ENCODE measurements at places on chromosomes 2 and 18.

- DNase-seq: no peak
Measured at GRCh38 chr2:163205589-163206254, 367.2 kb upstream of the KCNH7 start.

DNA sequence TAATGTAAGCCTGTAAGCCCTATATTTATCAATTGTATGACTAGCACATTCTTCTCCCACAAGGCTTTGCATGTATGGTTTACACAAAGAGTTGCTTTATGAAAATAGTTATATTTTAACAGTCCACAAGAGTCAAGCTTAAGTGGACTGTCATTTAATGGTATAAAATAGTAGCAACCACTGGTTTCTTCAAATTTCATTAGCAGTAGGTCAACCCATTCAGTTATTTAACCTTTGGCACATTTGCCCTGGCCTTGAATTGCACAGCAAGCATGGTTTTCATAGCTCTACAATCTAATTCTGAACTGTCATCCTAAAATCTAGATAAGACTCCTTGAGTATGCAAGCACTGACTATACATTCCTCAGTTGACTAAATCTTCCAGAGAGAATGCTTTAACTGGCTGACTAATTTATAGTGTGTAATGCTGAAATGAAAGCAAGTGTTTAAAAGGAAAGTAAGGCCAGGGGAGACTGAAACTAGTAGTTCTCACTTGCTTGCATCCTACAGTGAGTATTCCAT lies 1.8 kb downstream of the DPP4 start:
- no peak for DNase-seq

- DNase-seq: no peak
Measured at GRCh38 chr2:189553504-189554088, 27.0 kb downstream of the SLC40A1 start.

DNA sequence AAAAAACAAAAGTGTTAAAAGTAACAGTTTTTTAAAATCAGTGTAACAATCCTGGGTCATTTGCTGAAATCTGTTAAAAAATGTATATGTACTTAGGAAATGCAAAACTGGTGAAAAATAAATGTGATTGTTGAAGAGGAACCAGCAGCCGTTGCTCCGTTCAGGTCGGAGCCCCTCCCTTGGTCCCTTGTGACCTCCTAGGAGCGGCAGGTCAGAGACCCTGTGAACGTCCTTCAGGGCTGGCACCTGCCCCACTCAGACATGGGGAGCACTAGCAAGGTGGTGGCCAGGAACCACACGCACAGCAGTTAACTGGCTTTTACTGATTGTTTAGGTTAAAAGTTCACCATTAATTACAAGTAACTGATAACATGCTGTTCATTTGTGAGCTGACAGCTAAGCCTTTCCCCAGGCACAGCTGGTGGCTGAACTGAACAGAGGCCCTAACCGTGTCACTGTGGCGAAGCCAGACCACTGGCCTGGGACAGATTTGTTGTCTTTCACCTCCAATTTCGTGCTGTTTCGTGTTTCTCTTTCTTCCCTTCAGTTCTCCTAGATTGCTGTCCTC lies 159.2 kb upstream of the ALKAL2 start:
- no peak for DNase-seq

GRCh38 chr2:126906781-126907180 lies 8.1 kb downstream of the TEX51 start:
- peak; percentile 51 for DNase-seq

GRCh38 chr2:24490181-24490689 lies 819 bp upstream of the NCOA1 start:
- DNase-seq: no peak

GRCh38 chr2:180494286-180494685 lies 486.1 kb upstream of the UBE2E3 start:
- no peak for DNase-seq

DNA sequence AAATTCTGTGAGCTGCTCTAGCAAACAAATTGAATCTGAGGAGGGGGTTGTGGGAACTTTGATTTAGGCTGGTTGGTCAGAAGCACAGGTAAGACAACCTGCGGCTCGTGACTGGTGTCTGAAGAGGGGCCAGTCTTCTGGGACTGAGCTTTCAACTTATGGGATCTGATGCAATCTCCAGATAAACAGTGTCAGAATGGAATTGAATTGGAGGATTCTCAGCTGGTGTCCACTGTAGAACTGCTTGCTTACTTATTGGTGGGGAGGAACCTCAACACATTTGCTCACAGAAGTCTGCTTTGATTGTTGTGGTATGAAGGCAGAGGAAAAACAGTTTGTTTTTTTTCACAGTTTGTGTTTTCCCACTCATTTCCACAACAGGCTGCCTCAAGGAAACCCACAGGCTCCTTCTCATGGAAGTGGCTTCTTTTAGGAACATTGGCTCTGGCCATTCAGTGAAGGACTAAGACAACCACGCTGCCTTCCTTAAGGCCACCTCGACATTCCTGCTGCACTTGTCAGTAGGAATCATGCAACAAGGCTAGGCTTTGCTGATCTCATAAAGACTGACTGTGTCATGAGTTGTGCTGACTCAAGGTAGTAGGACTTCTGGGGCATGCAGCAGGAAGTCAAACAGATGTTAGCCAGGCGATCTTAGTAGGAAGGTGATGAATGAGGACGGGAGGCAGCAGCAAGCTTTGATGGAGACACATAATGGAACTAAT lies 104.7 kb downstream of the TSN start:
- DNase-seq: no peak

GRCh38 chr2:180258041-180258537 lies 251.0 kb upstream of the CWC22 start:
- DNase-seq: no peak

GRCh38 chr18:73908323-73908722 lies 239.3 kb downstream of the FBXO15 start:
- DNase-seq: no peak

DNA sequence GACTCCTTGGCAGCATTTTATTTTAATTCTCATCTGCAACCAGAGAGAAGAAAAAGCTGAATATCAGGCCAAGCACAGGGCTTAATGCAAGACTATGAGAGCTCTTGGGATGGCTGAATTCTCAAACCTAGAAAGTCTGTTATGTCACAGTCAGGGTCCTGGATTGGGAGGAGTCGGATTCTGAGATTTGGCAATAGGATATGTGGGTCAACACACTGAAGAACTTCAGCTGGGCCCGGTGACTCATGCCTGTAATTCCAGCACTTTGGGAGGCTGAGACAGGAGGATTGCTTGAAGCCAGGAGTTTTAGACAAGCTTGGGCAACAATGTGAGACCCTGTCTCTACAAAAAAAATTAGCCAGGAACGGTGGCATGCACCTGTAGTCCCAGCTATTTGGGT lies 102.4 kb downstream of the COL3A1 start:
- no peak for DNase-seq

DNA sequence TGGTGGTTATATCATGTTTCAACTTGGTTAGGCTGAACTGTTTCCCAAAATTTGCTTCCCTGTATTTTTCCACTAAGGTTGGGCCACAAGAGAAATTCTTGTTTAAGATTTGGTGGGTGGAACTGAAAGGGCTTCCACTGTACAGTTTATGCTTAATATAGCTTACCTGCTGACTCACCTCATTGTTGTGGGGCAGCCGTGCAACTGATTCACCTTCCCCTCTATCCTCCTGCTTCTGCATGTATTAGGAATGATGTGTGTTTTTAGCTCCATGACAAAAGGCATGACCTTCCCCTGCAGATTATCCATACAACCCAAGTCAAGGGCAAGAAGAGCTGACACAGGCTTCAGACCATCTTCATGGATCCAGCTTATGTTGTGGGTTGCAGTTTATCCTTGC lies 98.4 kb upstream of the GULP1 start:
- no peak for DNase-seq

- no peak for DNase-seq
Measured at GRCh38 chr18:63135101-63135500, 184.5 kb downstream of the BCL2 start.

DNA sequence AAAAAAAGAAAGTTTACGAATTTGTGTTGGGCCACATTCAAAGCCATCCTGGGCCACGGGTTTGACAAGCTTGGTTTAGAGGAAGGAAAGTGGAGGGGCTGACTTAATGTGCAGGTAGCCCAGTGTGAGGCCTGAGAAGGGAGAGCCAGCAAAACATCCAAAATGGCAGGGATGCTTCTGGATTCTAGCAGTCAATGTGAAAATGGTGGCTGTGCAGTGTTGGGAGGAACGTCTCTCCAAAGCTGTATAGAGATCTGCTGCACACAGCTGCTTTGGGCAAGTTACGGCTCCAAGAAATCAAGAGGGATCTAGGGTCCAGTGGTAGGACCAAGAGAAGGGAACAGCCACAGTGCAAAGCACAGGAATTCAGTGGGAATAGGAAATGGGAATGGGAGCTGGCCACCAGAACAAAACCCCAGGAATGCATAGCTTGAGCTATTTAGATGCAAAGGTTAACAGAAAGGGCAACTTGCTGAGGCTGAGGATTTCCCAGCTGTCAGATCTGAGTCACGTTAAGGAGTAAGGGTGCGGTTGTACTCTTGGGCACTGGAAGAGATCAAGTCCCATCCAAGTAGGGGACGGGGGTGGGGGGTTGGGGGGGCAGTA lies 70.6 kb downstream of the B3GNT2 start:
- no peak for DNase-seq

DNA sequence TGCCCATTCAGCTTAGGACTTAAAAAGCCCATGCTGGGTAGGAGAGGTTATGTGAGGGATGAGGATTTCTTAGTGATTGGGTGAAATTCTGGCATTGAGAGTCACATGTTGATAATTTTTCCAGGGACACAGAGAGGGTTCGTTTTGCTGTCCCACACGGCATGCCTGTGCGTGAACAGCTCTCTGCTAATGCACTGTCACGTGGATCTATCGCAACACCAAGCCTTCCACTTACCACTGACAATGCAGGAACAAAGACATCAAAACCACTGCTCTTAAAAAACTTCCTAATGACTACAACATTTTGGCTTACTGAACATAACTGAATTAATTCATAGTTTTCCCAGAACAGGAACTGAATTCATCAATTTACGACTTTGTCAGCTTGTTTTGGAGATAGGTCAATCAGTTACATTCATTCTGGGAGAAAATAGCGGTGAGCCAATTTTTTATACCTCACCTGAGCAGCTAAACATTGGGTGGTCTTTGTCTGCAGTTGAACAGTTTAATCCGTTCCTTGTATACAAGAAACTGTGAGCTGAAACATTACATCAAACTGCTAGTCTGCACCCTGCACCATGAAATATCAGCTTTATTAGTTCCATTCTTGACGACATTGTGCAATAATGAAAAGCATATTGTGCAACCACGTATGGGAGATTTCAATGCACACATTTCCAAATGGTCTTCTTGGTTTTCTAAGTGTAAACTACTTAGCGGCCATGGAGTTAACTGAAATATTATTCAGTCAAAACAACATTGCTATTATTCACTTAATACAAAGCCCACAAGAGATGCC lies 127.1 kb downstream of the LPIN1 start:
- DNase-seq: no peak

GRCh38 chr2:120760446-120761135 lies 24.9 kb downstream of the GLI2 start:
- peak; percentile 80 for DNase-seq

DNA sequence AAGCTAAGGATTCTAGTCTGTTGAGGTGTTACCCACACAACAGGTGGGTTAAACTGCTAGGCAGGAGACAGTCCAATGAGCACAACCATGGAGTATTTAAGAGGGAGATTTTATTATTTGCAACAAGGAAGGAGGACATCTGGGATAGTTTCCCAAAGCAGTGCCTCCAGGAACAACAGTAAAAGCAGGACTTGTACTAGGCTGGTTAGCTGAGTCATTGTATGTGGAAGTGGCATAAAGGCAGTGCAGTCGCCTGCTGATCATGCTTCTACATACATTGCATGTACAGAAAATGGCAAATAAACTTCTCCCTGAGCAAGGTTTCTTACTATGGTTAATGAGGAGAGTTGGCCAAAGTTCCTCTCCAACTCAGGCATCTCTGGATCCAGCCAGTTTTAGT lies 46.1 kb upstream of the CYTIP start:
- no peak for DNase-seq

DNA sequence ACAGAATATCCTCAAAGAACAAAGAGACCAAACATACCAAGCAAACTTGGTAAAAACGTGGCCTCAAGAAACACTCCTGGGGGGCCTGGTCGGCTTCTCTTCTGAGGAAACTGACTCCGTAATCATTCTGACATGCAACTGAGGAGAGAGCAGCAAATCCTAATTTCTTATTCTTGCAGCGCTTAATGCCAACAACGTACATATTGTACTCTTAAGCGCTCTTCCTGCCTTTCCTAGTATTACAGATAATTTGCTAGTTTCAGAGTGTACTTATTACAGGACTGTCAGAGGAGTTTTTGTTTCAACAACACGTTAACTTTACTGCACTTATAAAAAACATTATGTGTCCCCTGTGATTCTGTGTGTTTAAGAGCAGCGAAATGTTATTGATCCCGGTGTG lies 64.9 kb downstream of the ZNF521 start:
- no peak for DNase-seq

- no peak for DNase-seq
Measured at GRCh38 chr18:12995952-12996477, 4.9 kb downstream of the CEP192 start.

DNA sequence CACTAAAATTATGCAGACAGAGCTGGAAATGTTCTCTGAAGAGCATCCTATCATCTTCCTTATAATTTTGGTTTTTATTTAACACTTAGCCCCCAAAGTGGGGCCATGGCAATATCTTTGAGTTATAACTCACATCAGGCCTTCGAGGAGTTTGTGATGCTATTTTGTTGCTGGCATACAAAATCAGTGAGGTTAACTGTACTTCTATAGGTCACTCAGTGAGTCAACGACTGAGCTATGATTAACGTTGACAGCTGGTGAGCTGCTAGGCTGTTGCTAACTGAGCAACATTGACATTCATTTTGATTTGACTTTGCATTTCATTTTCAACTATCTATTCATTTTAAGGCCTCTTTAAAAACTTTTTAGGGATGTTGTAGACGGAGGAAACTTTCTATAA lies 50.0 kb downstream of the GPD2 start:
- no peak for DNase-seq

GRCh38 chr2:225326969-225327368 lies 72.5 kb upstream of the NYAP2 start:
- no peak for DNase-seq

DNA sequence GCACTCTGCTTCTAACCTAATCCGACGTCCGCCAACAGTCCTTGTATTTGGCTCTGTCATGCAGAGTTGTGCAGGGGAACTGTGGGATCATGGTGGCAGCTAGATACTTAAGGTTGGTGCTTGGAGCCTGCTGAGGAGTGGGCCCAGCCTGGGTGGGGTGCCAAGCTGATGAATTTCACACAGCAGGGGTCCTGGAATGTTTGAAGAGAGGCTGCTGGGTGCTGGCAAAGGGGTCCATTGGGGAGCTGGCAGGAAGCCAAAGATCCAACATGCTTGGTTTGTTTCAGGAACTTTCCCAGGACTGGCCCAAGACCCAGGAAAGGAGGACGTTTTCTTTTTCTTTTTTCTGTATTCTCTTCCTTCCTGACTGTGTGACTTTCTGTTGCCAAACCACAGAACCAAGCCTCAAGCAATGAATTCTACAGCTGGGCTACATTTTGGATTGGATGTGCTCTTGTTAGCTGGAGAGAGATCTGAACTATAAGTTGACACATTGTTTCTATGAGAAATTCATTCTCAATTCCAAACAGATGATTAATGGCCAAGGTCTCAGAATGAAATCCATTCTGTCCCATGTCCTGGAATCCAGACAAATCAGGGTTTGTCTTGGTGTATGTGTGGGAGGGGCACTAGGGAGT lies 49.9 kb downstream of the DHRS9 start:
- DNase-seq: no peak

Data from mesenteric fat pad (tissue), 1 donor.